ENCODE measurements at places on chromosomes 16 and 17.

GRCh38 chr16:23310744-23311143 is 8.6 kb downstream of the SCNN1B start:
- no peak for DNase-seq

DNA sequence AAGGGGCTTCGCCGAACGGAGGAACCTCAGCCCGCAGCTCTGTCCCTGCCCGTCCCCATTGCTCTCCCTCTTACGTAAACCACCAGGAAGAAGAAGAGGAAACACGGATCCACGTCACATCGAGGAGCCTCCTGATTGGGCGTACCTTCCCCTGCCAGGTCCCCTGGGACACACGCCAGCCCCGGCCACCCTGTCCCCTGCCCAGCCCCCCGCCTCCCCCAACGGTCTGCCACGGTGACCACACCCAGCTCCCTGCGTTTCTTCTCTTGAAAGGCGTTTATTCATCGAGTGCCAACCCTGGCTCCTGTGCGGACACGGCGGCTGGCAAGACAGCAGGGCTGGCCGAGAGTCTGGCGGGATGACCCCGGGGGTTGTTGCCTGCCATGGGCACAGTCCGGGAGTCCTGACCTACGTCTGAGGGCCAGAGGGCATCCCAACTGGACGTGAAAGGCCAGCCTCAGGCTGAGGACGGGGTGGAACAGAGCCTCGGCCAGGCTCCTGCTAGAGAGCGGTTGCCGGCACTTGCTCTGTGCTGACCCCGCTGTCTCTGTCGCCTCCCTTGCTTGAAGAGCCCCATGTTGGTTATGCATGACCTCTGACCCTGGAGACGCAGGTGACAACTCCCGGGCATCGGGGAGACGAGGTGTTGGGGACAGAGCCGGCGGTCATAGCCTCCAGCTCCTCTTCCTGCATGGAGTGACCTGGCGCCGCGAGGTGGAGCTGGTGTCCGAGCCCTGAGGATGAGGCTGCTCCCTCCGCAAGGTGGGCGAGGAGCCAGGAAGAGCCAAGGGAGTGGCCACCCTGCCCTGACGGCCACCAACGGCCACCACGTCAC is 40.5 kb upstream of the ACSF3 start:
- peak; percentile 92 for DNase-seq

DNA sequence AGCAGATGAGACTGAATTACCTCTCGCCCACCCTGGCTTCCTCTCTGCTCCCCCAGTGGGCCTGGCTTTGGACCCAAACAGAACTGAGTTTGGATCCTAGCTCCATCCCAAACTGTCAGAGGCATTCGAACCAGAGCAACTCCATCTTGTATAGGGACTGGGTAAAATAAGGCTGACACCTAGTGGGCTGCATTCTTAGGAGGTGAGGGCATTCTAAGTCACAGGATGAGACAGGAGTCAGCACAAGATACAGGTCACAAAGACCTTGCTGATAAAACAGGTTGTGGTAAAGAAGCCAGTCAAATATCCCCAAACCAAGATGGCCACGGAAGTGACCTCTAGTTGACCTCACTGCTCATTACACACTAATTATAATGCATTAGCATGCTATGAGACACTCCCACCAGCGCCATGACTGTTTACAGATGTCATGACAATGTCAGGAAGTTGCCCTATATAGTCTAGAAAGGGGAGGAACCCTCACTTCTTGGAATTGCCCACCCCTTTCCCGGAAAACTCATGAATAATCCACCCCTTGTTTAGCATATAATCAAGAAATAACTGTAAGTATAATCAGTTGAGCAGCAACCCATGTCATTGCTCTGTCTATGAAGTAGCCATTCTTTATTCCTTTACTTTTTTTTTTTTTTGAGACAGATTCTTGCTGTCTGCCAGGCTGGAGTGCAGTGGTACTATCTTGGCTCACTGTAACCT is 44.4 kb downstream of the LYRM1 start:
- DNase-seq, result no peak

- no peak for DNase-seq
Measured at GRCh38 chr16:75647112-75647491, 363 bp downstream of the KARS1 start.

DNA sequence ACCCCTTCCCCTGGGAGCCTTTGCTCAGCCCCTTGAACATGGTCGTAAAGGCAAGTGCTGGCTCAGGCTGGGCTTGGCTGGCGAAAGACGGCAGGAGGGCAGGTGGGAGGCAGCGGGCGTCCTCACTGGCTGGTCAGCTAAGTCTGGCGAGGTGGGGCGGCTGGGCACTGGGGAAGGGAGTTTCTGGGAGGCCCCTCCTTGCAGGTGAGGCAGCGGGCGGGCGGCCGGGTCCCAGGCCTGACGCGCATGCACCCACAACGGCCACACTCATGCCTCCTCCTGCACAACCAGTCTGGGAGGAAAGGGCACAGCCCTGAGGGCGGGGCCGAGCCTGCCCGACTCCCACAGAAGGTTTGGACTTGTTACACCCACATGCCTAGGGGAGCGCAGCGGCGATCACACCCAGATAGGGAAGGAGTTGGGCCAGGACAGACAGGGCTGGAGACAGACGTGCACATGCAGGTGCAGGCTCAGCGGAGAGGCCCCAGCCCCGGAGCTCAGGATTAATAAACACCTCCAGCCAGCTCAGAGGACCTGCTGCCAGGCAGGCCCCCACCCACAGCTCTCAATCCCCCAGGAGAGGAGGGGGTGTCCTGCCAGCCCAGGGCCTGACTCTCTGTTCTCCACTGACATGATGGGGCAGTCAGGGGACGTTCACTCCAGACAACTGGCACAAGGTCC is at the start of gene EVPL:
EVPL (minus strand) TSS at position 148 of the 681 bp plus-strand sequence; CDS start at position 40, 108 bp downstream.
- peak; percentile 85 for DNase-seq

DNA sequence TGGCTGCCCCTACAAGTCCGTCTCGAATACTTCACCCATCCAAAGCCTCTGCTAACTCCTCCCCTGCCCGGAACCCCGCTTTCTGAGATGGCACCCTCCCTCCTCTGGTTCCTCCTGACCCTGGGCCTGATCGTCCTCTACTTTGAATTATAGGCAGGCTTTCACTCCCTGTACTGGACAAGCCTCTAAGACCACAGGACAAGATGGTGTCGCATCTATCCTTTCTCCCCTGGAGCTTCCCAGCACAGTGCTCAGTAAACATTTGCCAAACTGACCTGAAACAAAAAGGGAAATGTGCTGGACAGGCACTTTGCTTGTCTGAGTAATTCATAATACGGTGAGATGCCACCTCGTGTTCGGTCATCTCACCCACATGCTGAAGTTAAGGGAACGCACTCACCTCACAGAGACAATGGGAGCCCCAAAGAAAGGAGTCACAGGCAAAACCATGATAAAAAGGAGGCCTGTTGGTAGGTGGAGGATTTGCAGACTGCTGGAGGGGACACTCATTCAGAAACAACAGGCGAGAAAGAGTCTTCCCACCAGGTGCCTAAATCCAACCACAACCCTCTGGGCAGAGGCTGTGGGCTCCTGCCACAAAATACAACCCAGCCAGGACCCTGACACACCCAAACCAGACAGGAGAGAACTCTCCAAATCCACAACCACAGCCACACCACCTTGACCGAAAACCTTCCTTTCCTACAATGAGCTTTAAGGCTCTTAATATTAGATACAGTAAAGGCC is 28.2 kb downstream of the SNN start:
- no peak for DNase-seq

All from HCT116 (cell line).